ENCODE measurements at places on chromosomes 6 and 20.

GRCh38 chr6:82270881-82271635, 23.5 kb upstream of the IBTK start:
- DNase-seq: no peak

DNA sequence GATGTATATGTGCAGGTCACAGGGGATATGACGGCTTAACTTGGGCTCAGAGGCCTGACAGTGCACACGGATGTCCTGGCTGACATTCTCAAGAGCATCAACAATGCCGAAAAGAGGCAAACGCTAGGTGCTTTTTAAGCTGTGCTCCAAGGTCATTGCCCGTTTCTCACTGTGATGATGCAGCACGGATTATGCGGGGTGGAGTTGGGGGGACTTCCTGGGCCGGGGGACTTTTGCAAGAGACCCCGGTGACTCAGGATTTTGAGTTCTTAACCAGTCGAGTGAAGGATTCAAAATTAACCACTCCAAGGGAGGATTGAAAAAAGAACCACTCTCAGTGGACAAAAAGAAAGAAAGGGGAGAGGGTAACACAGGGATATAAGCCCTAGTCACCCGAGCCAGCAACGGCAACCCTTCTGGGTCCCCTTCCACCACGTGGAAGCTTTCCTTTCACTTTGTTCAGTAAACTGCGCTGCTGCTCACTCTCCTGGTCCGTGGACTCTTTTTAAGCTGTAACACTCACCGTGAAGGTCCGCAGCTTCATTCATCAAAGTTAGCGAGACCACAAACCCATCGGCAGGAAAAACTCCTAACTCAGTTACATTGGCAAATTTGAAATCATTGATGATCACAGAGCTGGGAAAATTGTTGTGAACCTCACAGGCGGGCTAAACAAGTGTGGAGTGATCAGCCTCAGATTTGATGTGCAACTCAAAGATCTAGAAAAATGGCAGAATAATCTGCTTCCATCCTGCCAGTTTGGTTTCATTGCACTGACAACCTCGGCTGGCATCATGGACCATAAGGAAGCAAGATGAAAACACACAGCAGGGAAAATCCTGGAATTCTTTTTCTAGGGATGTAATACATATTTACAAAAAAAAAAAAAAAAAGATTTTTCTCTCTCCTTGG, 199.3 kb downstream of the ARID1B start:
- peak; percentile 4 for DNase-seq

DNA sequence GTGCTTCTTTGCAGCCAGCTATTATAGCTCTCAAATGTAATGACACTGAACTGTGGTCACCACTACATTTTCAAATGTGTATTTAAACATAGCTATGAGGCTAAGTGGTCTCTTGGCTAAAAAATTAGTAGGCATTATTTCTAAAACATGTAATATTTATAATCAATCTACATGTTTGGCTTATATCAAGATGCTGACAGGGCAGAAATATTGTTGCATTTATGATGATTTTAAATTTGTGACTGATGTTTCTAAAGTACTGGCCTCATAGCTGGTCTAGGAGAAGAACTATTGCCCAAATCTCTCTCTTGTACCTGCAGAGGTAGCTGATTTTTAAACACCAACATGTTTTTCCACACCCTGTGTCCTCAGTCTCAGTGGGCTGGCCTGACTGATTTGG, 298.2 kb downstream of the PAX1 start:
- no peak for DNase-seq

DNA sequence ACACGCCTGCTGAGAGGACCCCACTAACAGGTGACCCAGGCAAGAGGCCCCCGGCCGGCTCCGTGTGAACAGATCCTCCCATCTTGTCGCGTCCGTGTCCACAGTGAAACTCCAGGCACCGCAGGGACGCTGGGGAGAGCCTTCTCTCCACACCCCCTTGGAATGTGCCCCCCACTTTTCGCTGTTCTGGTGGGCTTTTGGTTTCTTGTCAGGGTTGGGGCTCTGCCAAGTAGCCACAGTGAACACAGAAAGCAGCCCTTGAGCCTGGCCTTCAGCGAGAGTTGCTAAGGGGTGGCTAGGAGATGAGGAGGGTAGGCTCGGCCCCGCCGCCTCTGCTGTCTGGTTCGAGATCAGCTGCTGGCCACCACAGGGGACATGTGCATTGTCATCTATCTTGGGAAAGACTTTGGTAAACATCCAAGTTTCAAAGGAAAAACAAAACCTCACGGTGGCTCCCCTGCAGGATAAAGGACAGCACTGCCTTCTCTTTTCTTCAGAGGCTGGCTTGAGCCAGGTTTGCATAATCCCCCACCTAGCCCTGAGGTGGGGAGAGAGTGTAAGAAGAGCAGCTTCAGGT, 22.7 kb downstream of the SYNDIG1 start:
- no peak for DNase-seq

GRCh38 chr6:146931214-146931613, 273.0 kb upstream of the STXBP5 start:
- no peak for DNase-seq

GRCh38 chr6:137430954-137431353, 63.2 kb downstream of the OLIG3 start:
- DNase-seq: no peak

GRCh38 chr20:7911586-7912330, 28.5 kb downstream of the HAO1 start:
- DNase-seq: no peak

GRCh38 chr6:74870403-74870802, 335.4 kb downstream of the COL12A1 start:
- DNase-seq: no peak

- no peak for DNase-seq
These were observed 596.3 kb downstream of the PHF3 start for GRCh38 chr6:64231928-64232327.

DNA sequence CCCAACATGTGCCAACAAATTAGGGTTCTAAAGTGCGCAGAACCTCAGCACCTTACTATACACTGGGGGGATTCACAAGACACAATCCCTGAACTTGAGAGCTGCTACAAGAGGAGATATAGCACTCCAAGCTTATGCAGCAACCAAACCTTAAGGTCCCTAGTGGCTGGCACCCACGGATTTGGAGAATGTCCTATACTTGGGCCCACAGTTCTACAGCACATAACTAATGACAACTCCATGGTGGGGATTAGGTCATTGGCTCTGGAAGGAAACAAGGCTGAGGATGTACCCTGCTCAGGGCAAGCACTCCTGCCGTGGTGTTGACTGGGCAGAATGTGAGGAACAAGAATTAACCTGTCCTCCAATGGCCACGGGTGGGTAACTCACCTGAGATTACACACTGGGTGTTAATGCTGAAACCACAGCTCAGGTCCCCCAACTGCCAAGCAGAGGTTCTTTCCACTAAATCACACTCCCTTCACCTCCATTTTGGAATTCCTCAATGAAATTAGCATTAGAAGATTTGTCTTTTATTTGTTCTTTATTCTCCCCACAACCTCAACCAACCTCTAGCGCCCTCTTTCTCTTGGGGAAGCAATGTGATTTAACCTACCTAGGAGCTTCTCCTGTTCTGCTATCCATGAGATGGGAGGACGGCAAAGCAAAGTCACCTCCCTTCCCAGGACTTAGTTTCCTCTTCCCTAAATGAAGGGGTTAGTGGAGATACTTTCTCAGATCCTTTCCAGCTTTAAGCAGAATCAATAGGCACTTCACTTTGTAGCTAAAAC, 32.0 kb downstream of the TRERF1 start:
- no peak for DNase-seq

- no peak for DNase-seq
These were observed 58.9 kb upstream of the TNFAIP3 start for GRCh38 chr6:137808191-137808590.

GRCh38 chr20:4656491-4656890, 65.2 kb upstream of the PRND start:
- no peak for DNase-seq

DNA sequence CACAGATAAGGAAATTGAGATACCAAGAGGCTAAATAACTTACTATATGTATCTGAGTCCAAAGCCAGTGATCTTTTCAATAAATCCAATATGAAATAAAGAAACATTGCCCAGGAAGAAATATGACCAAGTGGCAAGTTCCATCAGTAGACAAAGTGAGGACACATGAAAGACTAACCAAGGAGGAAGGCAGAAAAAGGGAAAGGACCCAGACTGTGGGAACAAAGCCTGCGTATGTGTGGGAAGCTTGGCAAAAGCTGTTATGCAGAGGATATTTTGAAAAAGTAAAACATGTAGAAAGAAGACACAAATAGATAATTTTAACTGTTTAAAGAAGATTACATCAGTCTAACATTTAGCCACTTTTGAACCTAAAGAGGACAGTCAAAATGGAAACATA, 264.4 kb upstream of the PRDM1 start:
- no peak for DNase-seq

GRCh38 chr20:4507288-4507719, 214.4 kb upstream of the PRND start:
- DNase-seq: no peak

DNA sequence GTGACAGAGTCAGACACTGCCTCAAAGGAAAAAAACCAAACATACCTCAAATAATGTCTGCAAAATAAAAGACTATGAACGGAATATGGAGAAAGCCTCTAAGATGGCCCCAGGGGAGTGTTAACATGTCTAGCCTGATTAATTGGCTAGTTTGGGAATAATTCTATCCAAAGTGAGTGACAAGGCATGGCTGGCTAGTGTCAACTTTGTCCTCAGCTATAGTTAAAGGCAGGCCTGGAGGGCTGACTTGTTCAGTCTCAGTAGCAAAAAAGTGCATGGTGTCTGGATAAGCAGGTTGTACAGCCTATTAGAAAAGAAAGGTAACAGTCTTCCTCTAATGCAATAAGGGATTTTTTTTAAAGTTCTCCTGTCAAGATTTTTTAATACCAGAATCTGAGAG, 32.7 kb downstream of the GCNT2 start:
- DNase-seq: no peak

GRCh38 chr6:41201764-41202173, 820 bp upstream of the TREML2 start:
- no peak for DNase-seq

GRCh38 chr6:110250058-110250457, 69.8 kb downstream of the CDC40 start:
- no peak for DNase-seq

- no peak for DNase-seq
These were observed 54.4 kb upstream of the RNF182 start for GRCh38 chr6:13870214-13870830.

DNA sequence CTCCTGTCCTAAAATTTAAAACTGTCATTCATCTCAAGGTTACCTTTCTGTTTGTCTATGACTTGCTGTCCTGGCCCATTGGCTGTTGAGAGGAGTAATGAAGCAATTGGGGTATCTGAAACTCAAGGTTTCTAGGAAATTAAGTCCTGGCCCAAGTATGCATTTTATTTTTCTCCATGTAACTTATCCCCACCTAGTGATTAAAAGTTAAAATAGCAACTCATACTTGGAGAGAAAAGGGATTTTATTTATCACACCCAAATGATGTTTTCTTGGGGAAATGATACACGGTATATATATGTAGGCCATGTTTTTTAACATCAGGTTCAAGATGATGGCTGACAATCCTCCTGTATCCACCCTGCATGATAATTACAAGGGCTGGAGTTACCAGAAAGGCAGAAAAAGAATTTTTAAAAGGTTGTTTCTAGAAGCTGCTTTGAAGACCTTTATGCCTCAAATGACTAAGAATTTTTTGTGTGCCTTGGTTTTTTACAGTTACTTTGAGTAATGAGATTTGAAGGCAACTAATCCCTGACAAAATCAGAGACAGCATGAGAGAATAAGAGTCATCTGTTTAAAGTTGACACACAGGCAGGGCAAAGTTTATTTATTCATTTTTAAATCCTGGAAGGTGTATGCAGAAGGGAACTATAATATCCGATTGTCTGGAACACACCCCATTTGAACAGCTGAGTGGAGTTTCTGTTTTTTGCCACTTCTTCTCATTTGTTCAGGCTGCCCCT, 28.9 kb upstream of the C6orf58 start:
- DNase-seq: no peak

- DNase-seq: no peak
These were observed 12.9 kb downstream of the RPS6KA2 start for GRCh38 chr6:166614171-166614583.

DNA sequence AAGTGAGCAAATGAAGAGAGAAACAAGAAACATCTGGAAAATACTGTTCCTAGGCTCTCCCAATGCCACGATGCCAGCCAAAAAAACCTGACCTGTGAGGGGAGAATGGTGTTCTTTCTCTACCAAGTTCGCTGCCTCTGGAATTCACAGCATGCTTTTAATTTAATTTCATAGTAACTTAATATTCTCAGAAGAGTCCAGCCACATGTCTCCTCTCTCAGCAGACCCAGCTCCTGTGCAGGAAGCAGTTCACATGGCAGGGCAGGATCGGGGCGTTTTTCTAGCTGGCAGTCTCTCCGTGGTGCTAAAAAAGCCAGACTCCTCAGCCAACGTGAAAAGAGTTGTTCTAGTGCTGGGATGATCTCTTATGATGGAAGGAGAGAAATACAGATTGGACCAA, 57.5 kb downstream of the BFSP1 start:
- DNase-seq: no peak

DNA sequence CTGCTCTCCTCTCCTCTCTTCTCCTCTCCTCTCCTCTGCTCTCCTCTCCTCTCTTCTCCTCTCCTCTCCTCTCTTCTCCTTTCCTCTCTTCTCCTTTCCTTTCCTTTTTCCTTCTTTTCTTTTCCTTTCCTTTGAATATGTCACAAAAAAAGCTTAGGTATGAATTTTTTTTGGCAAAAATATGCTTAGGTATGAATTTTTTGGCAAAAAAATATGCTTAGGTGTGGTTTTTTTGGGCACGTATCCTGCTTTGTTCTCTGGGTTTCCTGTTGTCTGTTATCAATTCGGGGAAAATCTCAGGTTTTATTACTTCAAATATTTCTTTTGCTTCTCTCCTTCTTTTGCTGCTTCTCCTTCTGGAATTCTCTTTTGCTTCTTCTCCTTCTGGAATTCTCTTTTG, 155.5 kb upstream of the PMEPA1 start:
- no peak for DNase-seq

DNA sequence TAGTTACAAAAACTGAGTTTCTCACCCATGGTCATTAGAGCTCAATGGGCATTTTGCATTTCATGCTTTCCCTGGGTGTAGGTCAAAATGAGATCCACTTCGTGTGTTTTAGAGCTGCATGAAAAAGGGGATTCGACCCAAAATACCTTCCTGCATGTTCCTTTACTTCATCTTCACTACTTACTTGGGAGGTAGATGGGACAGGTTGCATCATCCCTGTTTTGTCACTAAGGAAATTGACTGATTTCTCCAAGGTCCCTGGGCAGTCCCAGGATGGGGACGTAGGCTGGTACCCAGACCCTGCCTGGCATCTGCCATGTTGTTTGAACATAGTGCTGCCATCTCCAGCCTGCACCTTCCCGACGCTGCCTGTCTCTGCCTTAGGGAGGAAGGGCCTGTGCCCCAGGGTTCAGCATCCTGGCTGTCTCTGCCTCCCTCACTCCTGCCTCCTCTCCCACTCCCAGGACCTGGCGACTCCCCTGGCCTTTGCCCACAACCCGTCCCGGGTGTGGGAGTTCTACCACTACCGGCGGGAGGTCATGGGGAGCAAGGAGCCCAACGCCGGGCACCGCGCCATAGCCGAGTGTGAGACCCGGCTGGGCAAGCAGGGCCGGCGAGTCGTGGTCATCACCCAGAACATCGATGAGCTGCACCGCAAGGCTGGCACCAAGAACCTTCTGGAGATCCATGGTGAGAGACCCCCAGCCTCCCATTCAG, 17.0 kb downstream of the SIRT5 start:
- no peak for DNase-seq
